ENCODE measurements at places on chromosomes 16 and 17. TPM values are rescaled to one million over a fixed set of nuclear protein-coding genes. Genes with fewer than 3 reads are reported as not detected.

The SLC16A5 gene
- 0.98 TPM for total RNA-seq

The NPIPA8 gene
- total RNA-seq = 7.6 TPM

The CIAO2B gene
- total RNA-seq = 48.9 TPM

The KRT24 gene
- not detected for total RNA-seq

The PTGES3L gene
- total RNA-seq = 1.5 TPM

The CDH5 gene
- 6.9 TPM for total RNA-seq

The EMC6 gene
- 8.4 TPM for total RNA-seq

The DNAAF8 gene
- total RNA-seq = 0.49 TPM

The KRTAP4-3 gene
- not detected for total RNA-seq

The C16orf96 gene
- total RNA-seq = 0.25 TPM

The CDH1 gene
- total RNA-seq = 2.2 TPM

The RNF112 gene
- 21.6 TPM for total RNA-seq

The KRT20 gene
- 0.25 TPM for total RNA-seq

The HBA2 gene
- 393 TPM for total RNA-seq

The SUPT4H1 gene
- 31.7 TPM for total RNA-seq

The CCDC78 gene
- total RNA-seq = 2.5 TPM

The CAPN15 gene
- 9.1 TPM for total RNA-seq

The KDM8 gene
- total RNA-seq = 3.0 TPM

The IL21R gene
- total RNA-seq = under 0.01 TPM

The SLC6A2 gene
- total RNA-seq = under 0.01 TPM

Data from temporal lobe (tissue), 4 donors.